ENCODE measurements at places on chromosomes 5 and 9. TPM values are rescaled to one million over a fixed set of nuclear protein-coding genes. Genes with fewer than 3 reads are reported as not detected.

GRCh38 chr5:111254613-111255012 is 30.4 kb downstream of the CAMK4 start:
- no peak overlapping the region for H3K4me3 ChIP-seq
- no peaks in the 10 kb centered on the region for H3K4me1 ChIP-seq
- H3K27me3 ChIP-seq, result no peaks in the 10 kb centered on the region
- DNase-seq, result no peak
- H3K36me3 ChIP-seq, result no peaks in the 10 kb centered on the region

PCDHA6 gene
- total RNA-seq, result 0.64 TPM

GRIA1 gene
- total RNA-seq, result not detected

- no peaks in the 10 kb centered on the region for H3K27me3 ChIP-seq
- no peak for DNase-seq
- no peaks in the 10 kb centered on the region for H3K4me1 ChIP-seq
- no peak overlapping the region for H3K4me3 ChIP-seq
- H3K27ac ChIP-seq, result no peak overlapping the region
Measured at GRCh38 chr9:110601098-110601497, 21.6 kb upstream of the SVEP1 start.

DNA sequence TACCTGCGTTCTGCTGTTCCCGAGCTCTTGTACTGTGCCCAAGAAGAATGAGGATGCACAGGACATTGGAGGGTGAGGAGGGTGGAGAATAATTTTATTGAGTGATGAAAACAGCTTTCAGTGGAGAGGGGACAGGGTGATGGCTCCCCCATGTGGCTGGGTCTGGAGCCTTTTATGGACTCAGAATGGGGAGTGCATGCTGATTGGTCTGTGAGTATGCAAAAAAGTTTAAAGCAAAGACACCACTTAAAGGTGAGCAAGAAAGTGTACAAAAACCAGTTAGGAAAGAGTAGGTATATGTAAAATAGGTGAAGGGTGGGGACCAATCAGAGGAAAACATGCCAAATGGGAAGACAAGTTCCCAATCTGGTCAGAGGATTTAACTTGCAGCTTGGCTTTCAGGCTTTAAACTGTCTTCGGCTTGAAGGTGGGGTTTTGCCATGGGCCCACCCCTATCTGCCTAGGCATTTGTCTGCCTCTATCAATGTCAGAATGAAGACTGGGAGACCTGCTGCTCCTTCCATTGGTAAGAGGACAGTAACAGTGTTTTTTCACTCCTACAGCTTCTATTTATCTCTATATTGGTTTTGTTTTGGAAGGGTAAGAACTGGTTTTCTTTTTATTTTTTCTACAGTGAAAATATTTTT is 118.0 kb upstream of the RAI14 start:
- no peaks in the 10 kb centered on the region for H3K27me3 ChIP-seq
- H3K4me3 ChIP-seq, result no peak overlapping the region
- H3K36me3 ChIP-seq, result no peaks in the 10 kb centered on the region
- H3K27ac ChIP-seq, result no peak overlapping the region
- DNase-seq, result no peak

GRCh38 chr5:144377207-144377606 is 206.5 kb downstream of the KCTD16 start:
- no peaks in the 10 kb centered on the region for H3K4me1 ChIP-seq
- H3K4me3 ChIP-seq, result no peak overlapping the region
- DNase-seq, result no peak
- H3K36me3 ChIP-seq, result no peaks in the 10 kb centered on the region
- no peak overlapping the region for H3K27ac ChIP-seq

FBP2 gene
- total RNA-seq, result not detected

ADGRD2 gene
- not detected for total RNA-seq

Measured in transverse colon (tissue), 4 donors.